Stimulated activated CD8-positive, alpha-beta memory T cell treated with anti-CD3 and anti-CD28 coated beads, Interleukin-15, amount 100 ng/mL, for 48 hours (primary cell): ENCODE measurements at places on chromosomes 12 and 14.

DNA sequence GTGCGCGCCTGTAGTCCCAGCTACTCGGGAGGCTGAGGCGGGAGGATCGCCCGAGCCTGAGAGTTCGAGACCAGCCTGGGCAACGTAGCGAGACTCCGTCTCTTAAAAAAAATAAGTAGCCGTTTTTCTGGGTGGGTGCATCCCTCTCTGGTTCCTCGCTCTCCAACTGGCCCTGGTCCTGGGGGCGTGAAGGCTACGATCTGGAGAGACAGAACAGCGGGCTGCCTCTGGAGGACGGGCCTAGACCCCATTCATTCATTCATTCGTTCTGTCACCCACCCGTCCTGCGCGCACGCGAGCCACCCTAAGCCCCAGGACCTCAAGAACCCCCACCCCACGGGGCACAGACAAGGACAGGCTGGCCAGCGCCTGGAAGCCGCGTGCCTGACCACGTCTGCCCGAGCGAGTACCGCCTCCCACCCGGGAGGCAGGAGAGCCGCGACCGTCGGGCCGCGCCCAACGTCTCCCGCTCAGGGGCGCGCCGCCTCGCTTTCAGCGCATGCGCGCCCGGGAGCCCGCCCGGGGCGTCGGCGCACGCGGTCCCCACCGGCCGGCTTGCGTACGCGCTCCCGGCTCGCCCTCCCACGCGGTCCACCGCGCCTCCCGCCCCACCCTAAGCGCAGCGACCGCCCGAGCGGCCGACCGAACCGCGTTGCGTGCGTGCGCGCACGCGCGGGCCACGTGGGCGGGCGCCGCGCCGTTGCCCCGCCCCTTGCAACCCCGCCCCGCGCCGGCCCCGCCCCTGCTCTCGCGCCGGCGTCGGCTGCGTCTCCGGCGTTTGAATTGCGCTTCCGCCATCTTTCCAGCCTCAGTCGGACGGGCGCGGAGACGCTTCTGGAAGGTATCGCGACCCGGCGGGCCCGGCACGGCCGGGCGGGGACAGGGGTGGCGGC, at the start of gene RAN:
RAN (plus strand) TSS at position 781 of the 893 bp plus-strand sequence. CDS start 528 bp downstream, outside the sequence.
- DNase-seq, result peak; percentile 94

DNA sequence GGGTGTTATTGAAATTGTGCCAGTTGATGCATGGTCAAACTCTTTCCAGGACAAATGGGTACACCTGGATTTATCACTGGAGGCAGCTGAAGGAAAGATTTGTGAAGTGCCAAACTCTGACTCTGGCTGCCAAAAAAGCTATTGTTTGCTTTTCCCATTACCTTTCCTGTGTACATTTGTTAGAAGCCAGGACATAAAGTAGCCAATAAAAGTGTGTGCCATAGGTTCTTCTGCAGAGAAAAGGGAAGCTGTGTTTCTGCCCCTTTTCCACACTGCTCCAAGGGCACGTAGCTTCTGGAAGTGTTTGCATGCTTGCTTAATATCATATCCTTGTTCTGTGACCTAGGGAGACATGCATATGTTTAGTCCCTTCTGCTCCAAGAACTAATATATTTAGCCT, 1114.4 kb downstream of the SLC16A7 start:
- no peak for DNase-seq

GRCh38 chr12:2796187-2796666, 1.5 kb downstream of the FKBP4 start:
- no peak for DNase-seq

GRCh38 chr14:55889124-55889523, 229.1 kb upstream of the PELI2 start:
- no peak for DNase-seq

GRCh38 chr12:9221483-9221882, 13.3 kb upstream of the PZP start:
- no peak for DNase-seq

DNA sequence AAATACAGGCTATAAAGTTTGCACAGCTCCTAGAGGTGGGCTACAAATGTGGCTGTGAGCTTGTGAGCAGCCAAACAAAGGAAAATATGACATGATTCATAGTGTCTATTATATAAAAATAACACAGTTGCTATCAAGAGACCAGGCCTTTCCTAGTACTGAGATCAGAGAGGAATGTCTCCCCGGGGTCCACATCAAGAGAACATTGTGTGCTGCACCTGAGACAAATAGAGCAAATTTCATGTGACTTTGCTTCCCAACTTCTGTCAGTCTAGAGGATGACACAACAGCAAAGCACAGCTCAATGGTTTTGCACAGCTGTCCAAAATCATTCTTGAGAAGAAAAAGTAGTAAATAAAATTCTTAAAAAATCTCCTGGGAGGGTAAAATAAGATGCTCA, 297.5 kb upstream of the PRKD1 start:
- DNase-seq, result no peak

GRCh38 chr12:86774841-86775388, 518.7 kb upstream of the MGAT4C start:
- DNase-seq, result no peak

GRCh38 chr12:46560089-46560488, 187.5 kb upstream of the SLC38A2 start:
- no peak for DNase-seq

DNA sequence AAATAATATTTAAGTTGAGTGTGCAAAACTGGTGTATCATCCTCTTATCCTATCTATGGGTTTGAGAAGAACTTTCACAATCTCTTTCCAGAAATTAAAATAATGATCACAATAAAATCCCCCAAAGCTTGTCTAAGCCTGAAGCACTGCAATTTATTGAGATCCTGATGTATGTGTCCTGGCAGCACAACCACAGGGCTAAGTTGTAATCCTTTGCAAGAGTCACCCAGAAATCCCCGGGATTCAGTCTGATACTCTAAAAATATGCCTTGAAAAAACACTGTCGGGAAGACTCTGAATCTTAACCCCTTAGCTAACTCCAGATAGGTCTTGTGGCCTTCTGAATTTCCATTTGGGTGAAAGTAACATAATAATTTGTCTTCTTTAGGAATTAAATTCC, 40.3 kb upstream of the STXBP6 start:
- DNase-seq, result no peak

DNA sequence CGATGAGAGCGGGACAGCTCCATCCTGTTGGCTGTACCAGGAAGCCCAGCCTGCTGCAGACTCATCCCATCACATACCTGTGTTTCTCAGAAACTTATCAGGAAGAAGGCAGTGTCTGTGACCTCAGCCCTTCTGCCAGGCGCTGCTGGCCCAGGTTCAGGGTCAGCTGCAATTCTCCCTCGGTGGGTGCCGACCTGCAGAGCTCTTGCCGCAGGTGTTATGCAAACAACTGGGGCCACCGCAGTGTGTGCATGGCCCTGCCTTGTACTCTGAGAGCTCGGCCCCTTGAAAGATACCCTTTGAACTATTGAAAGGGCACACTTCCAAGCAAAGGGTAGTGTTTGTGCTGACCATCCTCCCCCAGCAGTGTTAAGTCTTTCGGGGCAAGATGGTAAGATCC, 322.2 kb upstream of the DIO3 start:
- DNase-seq, result no peak

- DNase-seq, result no peak
Measured at GRCh38 chr12:91975891-91976290, 169.8 kb downstream of the BTG1 start.

DNA sequence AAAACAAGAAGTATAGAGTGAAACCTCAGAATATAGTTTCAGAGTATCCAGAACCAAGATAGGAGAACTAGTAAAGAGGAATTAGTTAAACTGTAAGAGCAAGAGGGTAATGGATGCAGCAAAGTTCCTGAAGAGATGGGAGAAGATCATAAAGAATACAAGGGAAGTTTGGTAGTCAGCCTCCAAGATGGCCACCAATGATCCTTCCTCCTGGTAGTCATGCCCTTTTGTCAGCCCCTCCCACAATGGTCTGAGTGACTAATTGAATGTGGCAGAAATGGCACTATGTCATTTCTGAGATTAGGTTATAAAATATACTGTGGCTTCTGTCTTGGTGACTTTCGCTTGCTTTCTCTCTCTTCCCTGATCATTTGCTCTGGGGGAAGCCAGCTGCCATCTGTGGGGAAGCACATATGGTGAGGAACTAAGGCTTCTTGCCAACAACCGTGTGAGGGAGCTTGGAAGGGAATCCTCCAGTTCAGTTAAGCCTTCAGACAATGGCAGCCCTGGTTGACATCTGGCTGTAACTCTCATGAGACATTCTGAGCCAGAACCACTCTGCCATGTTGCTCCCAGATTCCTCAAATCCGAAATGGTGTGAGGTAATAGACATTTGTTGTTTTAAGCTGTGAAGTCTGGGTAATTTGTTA, 55.3 kb upstream of the AMN1 start:
- DNase-seq, result no peak

DNA sequence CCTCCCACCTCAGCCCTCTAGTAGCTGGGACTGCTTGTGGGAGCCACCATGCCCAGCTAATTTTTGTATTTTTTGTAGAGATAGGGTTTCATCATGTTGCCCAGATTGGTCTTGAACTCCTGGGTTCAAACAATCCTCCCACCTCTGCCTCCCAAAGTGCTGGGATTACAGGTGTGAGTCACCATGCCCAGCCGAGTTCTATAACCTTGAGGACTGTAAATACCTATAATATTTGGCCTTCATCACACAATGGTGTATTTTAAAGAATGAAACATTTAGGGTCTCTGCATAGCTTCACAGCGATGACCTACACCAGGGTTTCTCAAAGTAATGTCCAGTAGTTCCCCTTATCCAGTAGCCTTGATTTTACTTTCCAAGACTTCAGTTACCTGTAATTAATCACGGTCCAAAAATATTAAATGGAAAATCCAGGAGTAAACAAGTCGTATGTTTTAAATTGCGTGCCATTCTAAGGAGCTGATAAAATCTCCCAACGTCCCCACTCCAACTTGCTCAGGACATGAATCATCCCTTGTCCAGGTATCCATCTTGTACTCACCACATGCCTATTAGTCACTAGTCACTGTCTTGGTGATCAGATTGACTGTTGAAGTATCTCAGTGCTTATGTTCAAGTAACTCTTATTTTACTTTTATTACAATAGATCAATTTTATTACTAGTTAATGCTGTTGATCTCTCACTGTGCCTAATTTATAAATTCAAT, 368.2 kb downstream of the BTG1 start:
- DNase-seq, result no peak

DNA sequence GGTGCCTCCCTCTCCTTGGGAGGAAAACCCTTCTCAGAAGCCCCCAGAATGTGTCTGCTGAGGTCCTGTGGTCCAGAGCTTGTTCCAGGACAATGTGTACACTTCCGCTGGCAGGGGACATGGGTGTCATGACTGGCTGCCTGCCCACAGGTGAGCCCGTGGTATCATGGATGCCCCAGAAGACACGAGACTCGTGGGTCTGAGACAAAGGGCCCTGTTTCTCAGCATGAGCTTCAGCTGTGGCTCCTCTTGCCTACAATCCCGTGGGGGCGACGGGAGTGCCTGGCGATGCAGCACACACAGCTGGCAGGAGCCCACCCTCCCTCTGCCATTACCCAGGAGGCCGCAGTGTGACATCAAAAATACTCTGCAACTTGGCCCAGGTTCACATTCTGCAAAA, 7.0 kb downstream of the TMEM121 start:
- no peak for DNase-seq

DNA sequence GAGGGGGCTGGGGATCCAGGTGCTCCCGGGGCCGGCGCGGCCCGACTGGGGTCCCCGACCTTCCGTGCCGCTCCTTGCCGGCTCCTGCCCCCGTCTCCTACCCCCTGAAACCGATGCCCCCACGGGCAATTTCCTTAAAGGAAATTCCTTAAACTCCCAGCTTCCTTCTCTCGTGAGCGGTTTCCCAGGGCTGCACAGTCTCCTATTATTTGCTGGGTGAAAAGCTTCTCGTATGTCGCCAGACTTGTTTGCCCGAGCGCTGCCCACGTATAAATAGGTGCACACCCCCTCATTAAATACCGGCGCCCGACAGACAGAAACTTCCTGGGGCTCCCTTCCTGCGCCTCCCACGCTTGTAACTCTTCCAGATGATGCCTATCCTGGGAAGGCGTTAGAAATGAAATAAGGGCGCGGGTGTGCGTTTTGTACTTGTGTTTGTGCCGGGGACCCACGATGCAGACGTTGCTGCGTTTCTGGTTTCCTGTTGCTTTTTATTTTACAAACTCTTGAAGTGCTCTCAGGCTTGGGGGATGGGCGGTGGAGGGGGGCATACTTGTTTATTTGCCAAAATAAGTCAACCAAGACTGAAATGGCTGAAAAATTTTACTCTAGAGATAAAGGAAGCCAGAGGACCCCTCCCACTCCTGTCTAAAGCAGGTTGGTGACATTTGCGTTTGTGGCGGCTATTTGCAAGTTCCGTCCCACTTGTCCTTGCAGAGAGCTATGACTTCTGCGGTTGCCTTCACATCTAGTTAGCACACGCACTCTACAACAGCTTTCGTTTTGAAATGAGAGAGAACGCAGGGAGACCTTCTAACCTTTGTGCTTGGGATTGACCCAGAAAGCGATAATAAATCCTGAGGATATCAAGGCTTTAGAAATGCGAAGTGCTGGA, 1.0 kb downstream of the HIP1R start:
- no peak for DNase-seq

GRCh38 chr12:2319136-2319535, 266.3 kb downstream of the CACNA1C start:
- DNase-seq, result no peak

DNA sequence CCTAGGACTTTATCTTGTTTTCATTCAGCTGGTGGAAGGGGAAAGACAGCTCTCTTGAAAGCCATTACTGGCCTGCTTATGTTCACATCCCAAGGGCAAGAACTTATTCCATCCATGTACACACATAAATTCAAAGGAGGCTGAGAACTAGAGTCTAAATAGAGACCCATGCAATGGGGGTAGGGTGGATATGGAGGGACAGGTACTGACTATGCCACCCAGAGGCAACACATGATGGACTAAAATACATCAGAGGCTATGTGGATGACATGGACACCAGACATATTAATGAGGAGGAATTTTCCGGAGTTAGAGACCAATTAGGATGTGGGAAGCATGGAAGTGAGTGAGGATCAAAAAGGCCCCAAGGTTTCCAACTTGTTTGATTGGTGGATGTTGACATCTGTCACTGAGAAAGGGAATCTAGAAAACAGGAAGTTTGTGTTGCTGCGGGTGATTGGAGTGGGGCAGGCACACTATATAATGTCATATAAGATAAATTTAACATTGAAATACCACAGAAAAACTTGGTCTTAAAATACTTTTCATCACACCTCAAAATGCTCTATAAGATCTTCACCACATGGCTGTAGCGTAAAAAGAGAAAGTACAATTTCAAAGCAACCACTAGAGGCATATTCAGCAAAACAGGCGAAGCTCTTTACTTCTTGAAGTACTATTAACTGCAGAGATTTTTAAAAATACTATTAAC, 130.4 kb downstream of the GRIP1 start:
- DNase-seq, result no peak

DNA sequence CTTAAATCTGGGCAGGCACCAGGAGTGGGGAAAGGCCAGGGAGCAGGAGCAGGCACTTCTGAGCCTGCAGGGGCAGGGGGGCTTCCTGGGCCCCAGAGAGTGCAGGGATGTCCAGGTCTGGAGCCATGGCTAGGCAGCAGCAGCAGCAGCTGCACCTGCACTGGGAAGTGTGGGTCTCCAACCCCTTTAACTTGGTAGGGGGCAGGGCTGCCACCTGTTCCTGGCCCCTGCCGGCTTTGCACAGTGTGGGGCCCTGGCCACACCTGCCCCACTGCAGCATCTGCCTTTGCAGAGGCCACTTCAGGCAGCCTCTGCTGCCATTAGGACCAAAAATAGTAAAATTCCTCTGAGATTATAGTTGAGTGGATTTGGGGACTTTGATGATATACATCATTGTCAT, 138.5 kb downstream of the SLC16A7 start:
- no peak for DNase-seq

- DNase-seq, result no peak
Measured at GRCh38 chr12:62347922-62348650, 87.9 kb downstream of the USP15 start.
